ENCODE measurements at places on chromosomes 16 and 17.

- no peak for DNase-seq
Measured at GRCh38 chr17:76032073-76032779, 5.1 kb upstream of the EVPL start.

GRCh38 chr16:57318240-57318970 is 33.9 kb upstream of the PLLP start:
- DNase-seq: no peak

- DNase-seq: no peak
Measured at GRCh38 chr17:19719355-19720209, 3.2 kb upstream of the SLC47A2 start.

DNA sequence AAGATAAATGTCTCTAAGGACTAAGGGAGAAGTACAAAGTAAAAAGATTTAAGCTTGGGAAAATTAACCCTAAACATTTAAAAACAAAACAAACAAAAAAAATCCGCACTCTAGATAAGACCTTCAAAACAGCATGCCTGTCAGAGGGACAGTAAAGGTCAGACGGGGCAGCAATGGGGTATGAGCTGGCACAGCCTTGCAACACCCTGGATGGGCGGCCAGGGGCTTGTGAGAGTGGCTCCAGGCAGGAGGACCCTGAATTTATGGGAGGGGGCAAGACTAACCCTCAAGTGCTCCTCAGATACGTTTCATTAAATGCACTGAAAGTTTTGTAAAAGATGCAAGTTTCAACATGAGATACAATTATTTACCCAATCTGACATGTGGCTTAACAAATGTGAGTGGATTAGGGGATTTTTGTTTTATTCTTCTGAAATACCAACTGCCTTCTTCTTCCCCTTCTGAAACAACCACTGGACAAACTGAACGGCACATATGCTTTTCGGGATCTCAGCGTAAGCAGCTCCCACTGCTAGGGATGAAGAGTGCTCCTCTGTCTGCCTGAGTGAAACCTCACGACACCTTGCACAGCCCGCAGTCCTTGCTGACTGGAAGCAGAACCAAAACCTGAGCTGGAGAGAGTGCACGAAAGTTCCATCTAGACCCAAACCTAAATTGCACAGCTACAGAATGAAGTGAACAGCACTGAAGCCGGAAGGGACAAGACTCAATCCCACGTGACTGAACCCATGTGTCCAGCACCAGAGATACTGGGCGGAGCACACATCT is 128.4 kb downstream of the ANKRD11 start:
- no peak for DNase-seq

GRCh38 chr17:17206913-17207335 is 791 bp upstream of the PLD6 start:
- DNase-seq: no peak

GRCh38 chr16:22355487-22355908 is 18.9 kb downstream of the CDR2 start:
- DNase-seq: no peak

DNA sequence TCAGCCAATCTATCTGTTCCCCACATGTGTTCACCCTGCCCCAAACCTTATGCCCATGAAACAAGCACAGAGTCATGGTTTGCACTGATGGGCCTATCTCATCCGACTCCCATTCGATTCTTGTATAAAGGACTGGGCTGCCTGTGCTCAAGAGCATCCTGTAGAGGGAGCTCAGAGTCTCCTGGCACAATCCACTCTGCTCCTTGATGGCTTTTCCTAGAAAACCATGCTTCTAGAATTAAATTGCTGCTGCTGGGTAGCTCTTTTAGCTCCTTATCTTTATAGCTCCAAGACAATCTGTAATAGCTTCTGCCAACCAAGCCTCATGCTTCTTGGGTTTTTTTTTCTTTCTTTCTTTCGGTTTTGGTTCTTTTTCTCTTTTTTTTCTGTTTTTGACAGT is 9.7 kb downstream of the ZNF19 start:
- no peak for DNase-seq

DNA sequence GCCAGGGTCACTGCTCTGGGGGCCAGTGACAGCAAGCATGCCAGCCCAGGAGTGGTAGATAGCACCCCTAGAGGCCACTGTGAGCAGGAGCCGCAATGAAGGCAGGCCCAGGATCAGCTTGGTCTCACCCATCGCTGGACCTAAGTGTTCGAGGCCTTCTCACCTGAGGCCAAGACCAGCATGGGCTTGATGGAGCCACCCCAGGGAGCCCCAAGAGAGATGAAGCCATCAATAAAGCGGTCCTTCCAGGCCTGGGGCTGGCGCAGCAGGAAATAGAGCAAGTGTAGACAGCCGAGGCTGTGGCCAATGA is 1.8 kb downstream of the LCAT start:
- no peak for DNase-seq

DNA sequence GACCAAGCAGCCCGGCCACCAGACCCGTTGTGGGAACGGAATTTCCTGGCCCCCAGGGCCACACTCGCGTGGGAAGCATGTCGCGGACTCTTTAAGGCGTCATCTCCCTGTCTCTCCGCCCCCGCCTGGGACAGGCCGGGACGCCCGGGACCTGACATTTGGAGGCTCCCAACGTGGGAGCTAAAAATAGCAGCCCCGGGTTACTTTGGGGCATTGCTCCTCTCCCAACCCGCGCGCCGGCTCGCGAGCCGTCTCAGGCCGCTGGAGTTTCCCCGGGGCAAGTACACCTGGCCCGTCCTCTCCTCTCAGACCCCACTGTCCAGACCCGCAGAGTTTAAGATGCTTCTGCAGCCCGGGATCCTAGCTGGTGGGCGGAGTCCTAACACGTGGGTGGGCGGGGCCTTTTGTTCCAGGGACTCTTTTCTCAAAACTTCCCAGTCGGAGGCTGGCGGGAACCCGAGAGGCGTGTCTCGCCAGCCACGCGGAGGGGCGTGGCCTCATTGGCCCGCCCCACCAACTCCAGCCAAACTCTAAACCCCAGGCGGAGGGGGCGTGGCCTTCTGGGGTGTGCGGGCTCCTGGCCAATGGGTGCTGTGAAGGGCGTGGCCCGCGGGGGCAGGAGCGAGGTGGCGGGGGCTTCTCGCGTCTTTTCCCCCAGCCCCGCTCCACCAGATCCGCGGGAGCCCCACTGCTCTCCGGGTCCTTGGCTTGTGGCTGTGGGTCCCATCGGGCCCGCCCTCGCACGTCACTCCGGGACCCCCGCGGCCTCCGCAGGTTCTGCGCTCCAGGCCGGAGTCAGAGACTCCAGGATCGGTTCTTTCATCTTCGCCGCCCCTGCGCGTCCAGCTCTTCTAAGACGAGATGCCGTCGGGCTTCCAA is at the start of gene SLC2A4:
Gene SLC2A4, plus strand, starts transcription at position 645 of the 879 bp plus-strand sequence. Its CDS starts 217 bp downstream, at position 862.
- DNase-seq: peak; percentile 88

- no peak for DNase-seq
Measured at GRCh38 chr17:2059547-2060384, 4.9 kb downstream of the HIC1 start.

DNA sequence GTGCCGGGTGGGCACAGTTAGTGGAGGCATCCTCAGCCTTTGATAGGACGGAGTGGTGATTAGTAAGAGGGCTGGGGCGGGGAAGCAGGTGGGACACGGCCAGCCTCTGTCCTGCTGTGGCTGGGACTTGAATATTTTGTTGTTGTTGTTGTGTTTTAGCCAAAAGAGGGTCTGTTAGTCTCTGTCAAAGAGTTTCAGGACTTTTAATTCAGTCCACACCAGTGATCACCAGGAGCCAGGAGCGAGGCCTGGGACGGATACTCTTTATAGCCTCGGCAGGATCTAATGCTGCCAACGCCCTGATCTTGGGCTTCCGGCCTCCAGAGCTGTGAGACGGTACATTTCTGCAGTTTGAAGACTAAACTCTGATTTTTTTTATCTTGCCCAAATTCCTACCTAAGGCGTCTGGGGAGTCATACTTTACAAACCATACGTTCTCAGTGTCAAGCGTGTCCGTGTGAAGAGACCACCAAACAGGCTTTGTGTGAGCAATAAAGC is 2.9 kb upstream of the RNF213 start:
- no peak for DNase-seq

DNA sequence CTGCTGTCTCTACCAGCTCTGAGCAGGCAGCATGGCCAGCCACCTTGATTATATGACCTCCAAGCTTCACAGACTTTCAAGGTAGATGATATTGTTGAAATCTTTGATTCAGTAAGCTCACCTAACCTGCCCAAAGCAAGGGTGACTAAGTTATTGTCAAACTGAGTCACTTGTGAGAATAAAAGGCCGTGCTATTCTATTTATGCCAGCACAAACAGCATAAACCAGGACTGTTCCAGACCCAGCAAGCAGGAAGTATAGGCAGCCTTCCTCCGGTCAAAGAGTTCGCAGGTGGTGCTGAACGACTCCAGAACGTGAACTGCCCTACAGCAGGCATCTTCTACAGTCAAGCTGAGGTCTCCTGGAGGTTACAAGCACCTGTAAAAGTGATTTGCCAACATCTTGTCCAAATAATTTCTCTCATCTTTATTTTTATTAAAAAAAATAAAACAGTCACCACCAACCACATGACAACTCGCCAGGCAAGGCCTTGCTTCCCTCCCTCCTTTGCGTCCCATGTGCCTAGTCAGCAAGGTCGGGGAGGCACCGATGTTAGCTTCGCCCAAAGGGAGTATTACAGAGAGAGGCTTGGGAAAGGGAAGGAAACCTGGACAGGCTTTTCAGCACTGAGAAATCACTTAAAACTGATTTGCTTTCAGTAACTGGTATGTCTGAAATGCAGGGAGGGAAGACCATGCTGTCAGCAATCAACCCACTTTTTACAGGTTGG is 10.8 kb downstream of the ARL2BP start:
- no peak for DNase-seq

GRCh38 chr16:27595993-27596392 is 46.0 kb downstream of the KATNIP start:
- no peak for DNase-seq

GRCh38 chr17:33580215-33580614 is 287.1 kb upstream of the ASIC2 start:
- DNase-seq: no peak

GRCh38 chr17:55699181-55699860 is 23.3 kb downstream of the TMEM100 start:
- no peak for DNase-seq

DNA sequence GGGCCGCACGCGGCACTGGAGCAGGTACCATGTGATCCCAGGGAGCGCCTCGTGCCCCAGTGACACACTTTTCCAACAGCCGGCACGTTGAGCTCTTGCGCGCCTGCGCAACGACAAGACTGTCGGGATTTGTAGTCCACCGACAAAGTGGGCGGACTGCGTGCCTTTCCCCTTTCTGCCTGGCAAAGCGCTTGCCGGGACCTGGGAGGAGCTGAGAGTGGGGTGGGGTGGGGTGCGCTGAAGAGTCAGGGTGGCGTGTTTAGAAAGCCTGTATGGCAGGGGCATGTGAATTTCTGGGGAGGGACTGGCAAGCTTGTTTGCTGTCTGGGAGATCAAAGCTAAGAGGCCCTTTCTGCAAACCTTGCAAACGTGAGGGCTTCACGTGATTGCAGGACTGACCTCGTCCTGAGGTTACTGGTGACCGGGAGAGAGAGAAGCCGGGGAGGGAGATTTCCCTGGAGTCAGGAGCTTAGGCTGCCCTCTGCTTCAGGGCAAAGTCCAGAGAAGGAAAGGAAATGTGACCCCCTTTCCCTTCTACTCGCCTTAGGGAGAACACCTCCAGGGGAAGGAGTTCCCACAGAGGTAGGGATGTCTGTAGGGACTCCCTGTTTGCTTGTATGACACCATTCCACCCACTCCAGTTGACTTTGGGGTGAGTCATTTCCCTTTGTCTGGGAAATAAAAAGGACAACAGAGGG is 429 bp upstream of the NR1D1 start:
- DNase-seq: peak; percentile 98

- no peak for DNase-seq
Measured at GRCh38 chr17:58161566-58161965, 5.2 kb upstream of the OR4D2 start.

DNA sequence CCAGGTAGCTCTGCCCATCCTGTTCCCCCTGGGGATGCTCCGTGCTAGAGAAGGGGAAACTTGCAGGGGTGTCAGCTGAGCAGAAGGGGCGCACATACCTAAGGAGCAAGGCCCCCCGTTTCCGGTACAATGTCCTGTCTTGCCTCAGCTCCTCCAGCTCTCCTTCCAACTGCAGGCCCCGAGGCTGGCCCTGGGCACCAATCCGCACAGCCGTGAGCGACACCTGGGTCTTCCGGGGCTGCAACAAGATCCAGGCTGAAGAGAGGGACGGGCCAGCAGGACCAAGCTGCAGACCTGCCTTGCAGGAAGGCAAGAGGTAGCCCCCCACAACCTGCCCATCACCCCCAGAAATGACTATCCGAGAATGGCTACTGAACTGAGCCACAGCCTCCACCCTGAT is 102.6 kb downstream of the RMI2 start:
- DNase-seq: no peak

GRCh38 chr17:57286399-57287105 is 30.2 kb downstream of the MSI2 start:
- no peak for DNase-seq

DNA sequence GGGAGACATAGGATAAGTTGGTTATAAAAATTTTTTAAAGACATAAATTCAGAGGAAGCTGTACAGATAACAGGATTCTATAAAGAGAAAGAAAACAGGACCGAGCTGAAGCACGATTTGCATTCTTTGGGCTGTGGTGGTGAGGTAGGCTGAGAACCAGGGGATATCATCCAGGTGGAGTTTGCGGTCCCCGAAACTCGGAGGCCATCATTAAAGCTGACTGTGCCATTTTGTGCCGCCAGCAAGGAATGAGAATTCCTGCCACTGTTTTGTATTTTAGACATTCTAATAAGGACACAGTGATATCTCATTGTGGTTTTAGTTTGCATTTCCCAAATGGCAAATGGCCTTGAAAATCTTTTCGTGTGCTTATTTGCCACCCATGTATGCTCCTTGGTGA is 197.9 kb downstream of the IRF8 start:
- no peak for DNase-seq

- DNase-seq: no peak
Measured at GRCh38 chr16:50280932-50281331, 14.6 kb downstream of the ADCY7 start.

- DNase-seq: no peak
Measured at GRCh38 chr16:73356401-73357079, 308.6 kb upstream of the ZFHX3 start.

- DNase-seq: no peak
Measured at GRCh38 chr16:21060027-21060510, 90.6 kb downstream of the DNAH3 start.

- no peak for DNase-seq
Measured at GRCh38 chr16:25925421-25925820, 233.7 kb downstream of the HS3ST4 start.

DNA sequence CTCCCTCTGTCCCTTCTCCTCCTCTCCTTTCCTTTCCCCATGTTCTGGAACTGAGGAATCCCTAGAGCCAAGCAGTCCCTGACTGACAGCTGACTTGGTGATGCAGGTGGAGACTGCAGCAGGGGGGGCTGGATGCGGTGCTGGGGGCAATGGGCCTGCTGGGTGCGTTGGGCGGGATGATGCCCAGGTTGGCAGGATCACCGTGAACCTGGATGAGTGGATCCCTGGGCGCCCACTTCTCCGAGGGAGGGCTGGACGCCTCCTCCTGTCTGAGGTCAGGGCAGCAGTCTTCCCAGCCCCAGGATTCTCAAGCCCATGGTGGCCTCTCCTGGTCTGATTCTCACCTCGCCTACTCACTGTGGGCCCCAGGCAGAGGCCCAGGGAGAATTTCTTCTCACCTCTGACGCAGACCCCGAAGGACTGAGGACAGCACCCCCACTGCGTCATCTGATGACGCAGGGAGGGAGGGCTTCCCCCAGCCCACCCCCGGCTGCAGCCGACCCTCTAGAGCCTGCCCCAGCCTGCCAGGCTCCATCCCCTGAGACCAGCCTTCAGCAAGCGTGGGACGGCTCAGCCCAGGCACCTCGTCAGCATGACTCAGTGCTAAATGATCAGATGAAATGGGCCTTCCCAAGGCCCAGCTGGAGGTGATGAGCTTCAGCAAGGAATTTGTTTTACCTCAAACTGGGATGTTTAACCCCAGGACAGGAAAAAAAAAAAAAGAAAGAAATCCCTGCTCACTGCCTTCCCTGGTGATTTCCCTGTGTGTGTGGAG is 188.0 kb upstream of the TNRC6C start:
- DNase-seq: no peak

Data from T1000 (cell line).